HepG2 (cell line): ENCODE measurements at places on chromosomes 3 and 15. TPM values are rescaled to one million over a fixed set of nuclear protein-coding genes. Genes with fewer than 3 reads are reported as not detected.

CYP1A1 gene
- total RNA-seq, result 4.1 and 7.9 TPM in 2 replicates

GABRG3 gene
- total RNA-seq, result not detected in 2 replicates

LTF gene
- not detected in 2 replicates for total RNA-seq

DNA sequence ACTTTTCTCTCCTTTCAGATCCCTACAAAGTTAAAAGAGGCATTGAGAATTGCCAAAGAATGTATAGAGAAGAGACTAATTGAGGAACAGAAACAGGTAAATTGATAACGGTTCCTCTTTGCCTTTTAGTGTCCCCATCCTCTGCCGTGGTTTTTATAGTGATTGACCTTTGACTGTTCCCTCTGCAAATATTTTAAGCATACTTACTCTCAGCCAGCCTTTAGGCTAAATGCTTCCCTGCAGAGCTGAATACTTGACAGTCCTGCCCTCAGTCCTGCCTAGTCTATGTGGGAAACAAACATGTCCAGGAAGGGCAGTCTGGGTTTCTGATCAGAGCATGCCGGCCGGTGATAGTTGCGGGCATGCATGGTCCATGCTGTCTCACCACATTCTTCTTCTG, 24.7 kb downstream of the PDHB start:
- no peak overlapping the region for H3K4me3 ChIP-seq
- H3K36me3 ChIP-seq, result 0 out of 2 replicates have a peak, but pooled peaks cover 1% of the 10 kb centered on the region
- no peak for DNase-seq
- H3K27me3 ChIP-seq, result no peaks in the 10 kb centered on the region
- no peaks in the 10 kb centered on the region; the same call in 1 of the 2 replicates for H3K4me1 ChIP-seq

DNA sequence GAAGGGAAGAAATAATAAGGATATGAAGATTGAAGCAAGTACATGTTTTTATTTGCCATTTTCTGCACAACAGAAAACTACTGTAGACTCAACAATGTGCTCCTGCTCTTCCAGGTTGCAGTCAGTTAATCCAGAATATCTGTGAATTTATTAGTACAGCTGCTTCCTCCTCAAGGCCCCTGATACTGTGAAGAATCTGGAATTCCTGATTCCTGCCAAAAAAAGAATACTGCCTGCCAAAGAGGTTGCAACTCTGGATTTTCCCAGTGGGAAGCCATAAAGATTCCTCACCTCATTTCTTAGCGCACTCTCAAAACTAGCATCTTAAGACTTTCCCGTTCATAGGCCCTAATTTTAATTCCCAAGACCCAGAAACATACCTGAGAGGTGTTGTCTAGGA, 33.6 kb upstream of the LRRC3B start:
- no peaks in the 10 kb centered on the region; the same call in 1 of the 2 replicates for H3K27me3 ChIP-seq
- H3K27ac ChIP-seq, result no peak overlapping the region
- no peak for DNase-seq
- H3K4me1 ChIP-seq, result no peaks in the 10 kb centered on the region
- no peak overlapping the region for H3K4me3 ChIP-seq
- no peaks in the 10 kb centered on the region for H3K36me3 ChIP-seq
